ENCODE measurements at places on chromosomes 12 and 14.

- DNase-seq: no peak
Measured at GRCh38 chr12:59620326-59620725, 24.5 kb downstream of the SLC16A7 start.

- DNase-seq: no peak
Measured at GRCh38 chr12:58367041-58367440, 425.7 kb downstream of the ATP23 start.

GRCh38 chr12:4552191-4552590 is 9.8 kb upstream of the DYRK4 start:
- DNase-seq: no peak

DNA sequence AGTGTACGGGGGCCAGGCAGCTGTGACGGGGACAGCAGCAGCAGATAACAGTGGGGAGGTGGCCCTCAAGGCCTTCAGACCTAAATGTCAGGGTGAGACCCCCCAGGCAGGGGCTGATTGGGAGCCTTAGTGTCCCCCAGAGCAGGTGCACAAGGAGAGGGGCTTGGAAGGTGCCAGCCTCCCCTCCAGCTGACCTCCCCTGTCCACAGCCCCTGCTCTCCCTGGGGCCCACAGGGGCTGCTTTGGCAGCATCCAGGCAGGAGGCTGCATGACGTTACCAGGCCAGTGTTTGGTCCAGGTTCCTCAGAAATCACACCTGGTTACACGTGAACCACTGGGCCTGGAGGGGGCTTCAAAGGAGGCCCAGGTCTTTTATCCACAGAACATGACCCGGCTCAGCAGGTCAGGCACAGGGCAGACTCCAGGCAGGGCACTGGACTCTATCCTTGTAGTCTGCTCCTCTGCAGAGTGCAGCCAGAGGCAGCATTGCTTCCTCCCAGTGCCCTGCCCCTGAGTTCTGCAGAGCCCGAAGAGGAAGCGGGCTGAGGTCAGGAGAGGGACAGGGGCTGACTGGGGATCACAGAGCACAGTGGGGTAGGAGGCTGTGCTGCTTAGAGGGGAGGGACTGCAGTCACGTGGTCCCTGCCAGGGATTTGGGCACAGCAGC is 2.6 kb upstream of the TRMT61A start:
- DNase-seq: no peak
